ENCODE measurements at places on chromosomes 6 and 20. TPM values are rescaled to one million over a fixed set of nuclear protein-coding genes. Genes with fewer than 3 reads are reported as not detected.

- no peak for DNase-seq
Observed at GRCh38 chr6:170110201-170111140, 180.4 kb downstream of the DLL1 start.

- DNase-seq = no peak
Observed at GRCh38 chr20:1964061-1964460, 29.8 kb downstream of the PDYN start.

- no peak for DNase-seq
Observed at GRCh38 chr20:23697947-23698346, 9.1 kb upstream of the CST4 start.

- no peak for DNase-seq
Observed at GRCh38 chr6:18022398-18023231, 35.2 kb upstream of the KIF13A start.

DNA sequence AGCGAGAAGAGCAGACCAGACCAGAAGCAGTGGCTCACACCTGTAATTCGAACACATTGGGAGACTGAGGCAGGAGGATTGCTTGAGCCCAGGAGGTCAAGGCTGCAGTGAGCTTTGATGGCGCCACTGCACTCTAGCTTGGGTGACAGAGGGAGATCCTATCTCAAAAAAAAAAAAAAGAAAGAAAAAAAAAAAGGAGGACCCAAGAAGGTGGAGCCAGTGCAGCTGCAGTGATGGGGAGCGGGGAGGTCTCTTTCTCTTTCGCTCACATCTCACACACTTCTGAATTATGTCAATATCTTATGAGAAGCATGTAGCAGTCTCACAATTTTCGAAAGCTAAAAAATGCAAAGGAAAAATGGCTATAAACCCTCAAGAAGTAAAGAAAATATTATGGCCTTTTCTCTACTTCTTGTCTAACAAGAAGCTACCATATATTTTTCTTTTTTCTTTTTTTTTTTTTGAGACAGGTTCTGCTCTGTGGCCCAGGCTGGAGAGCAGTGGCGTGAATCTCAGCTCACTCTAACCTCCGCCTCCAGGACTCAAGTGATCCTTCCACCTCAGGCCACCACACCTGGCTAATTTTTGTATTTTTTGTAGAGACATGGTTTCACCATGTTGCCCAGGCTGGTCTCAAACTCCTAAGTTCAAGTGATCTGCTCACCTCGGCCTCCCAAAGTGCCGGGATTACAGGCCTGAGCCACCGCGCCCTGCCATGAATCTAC, 3.8 kb upstream of the SPO11 start:
- no peak for DNase-seq

DNA sequence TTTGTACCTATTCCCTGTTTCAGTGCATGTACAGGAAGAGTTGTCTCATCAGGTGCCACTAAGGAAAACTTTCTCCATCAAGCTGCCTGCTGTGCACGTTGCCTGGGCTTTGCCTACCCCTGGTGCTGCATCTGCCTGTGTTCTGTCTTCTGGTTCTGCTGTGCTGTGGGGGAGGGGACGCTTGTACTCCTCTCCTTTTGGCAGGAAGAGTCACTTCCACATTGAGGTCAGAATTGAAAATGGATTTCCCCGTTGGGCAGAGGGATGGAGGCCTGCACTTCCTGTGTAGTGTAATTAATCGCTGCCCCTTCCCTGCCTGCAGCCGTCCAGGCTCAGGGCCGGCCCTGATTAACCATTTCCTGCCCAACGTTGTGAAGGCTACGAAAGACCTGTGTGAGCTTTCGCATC, 153.3 kb downstream of the SCML4 start:
- peak; percentile 76 for DNase-seq

GRCh38 chr6:40054602-40055001, 120.3 kb upstream of the MOCS1 start:
- DNase-seq = no peak

DNA sequence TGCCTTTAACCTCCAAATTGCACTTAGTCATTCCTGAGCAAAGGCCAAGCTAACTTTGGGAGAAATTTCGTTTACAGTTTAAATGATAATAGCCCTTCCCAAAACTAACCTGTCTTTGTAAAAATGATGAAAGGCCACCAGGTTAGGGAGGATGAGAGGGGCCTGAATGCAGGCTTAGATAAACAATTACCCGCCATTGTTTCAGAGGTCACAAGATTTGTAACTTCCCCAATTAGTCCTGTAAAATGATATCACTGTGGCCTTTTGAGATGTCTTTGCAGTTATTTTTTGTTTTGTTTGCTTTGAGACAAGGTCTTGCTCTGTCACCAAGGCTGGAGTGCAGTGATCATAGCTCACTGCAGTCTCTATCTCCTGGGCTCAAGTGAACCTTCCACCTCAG, 26.3 kb downstream of the GNL1 start:
- DNase-seq = no peak

DNA sequence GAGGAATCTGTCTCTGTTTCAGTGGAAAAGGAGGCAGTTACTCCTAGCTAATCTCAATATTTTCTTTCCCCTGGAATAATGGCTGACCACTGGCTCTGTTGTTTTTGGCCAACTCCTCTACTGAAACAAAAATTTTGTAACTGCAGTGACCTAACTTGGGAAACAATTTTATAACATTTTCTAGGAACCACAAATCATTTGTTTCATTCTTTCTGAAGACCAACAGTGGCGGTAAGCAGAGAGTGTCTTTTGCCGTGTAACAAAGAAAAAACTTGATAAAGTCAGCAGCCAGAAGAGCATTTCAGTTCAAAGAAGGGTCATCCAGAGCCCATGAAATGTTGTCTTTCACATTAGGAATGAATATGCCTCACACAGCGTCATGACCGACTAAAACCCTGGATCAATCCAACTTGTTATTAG, 11.8 kb upstream of the BFSP1 start:
- no peak for DNase-seq

GRCh38 chr6:113208726-113209125, 648.4 kb upstream of the MARCKS start:
- DNase-seq = no peak

GRCh38 chr6:12637960-12638641, 78.5 kb upstream of the PHACTR1 start:
- peak; percentile 3 for DNase-seq

DNA sequence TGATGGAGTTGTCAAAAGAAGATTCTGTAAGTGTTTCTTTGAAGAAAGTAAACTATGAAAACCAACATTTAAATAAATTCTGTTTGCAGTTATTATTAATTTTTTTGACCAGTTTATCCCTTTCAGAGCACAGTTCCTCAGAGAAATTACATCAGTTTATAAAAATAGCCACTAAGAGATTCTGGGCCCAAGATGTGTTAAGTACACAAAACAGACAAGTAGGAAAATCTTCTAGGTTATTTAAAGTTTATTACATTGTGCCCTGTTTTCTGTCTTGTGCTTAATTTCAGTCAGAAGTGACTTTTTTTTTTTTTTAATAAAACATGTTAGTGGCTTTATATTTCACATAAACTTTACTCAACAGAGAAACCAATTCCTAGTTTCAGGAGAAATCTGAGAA, 72.3 kb downstream of the ECT2L start:
- no peak for DNase-seq

- no peak for DNase-seq
Observed at GRCh38 chr20:35611482-35611881, 4.1 kb upstream of the SPAG4 start.

- no peak for DNase-seq
Observed at GRCh38 chr20:63123331-63123741, 92.6 kb downstream of the YTHDF1 start.

DNA sequence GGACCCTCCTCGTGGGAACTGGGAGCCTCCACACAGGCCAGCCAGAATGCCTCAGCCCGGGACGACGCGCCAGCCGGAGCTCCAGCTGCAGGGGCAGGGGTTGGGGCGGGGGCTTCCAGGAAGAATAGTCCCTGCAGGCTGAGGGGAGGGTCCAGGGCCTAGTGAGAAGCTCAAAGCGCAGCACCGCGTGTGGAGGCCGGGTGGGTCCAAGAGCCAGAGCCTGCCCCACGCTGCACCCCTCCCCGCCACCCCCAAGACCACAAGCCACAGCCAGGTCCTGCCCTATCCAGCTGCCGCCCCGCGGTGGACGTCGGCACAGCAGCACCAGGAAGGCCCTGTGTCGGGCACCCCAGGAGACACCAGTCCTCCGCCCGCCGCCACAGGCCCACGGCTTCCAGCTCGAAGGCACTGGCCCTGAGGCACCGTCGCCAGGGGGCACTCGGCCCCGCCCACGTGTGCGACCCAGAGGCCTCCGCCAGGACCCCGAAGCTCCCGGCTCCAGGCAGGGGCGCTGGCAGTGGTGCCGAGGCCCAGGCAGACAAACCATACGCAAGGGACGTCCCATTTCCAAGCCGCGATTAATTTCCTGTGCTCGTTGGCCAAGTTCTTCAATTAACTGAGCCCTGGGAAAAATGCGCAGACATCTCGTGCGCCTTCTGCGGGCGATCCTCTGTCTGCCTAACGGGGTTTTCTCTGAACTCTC, 19.5 kb downstream of the KCNQ2 start:
- DNase-seq = no peak

DNA sequence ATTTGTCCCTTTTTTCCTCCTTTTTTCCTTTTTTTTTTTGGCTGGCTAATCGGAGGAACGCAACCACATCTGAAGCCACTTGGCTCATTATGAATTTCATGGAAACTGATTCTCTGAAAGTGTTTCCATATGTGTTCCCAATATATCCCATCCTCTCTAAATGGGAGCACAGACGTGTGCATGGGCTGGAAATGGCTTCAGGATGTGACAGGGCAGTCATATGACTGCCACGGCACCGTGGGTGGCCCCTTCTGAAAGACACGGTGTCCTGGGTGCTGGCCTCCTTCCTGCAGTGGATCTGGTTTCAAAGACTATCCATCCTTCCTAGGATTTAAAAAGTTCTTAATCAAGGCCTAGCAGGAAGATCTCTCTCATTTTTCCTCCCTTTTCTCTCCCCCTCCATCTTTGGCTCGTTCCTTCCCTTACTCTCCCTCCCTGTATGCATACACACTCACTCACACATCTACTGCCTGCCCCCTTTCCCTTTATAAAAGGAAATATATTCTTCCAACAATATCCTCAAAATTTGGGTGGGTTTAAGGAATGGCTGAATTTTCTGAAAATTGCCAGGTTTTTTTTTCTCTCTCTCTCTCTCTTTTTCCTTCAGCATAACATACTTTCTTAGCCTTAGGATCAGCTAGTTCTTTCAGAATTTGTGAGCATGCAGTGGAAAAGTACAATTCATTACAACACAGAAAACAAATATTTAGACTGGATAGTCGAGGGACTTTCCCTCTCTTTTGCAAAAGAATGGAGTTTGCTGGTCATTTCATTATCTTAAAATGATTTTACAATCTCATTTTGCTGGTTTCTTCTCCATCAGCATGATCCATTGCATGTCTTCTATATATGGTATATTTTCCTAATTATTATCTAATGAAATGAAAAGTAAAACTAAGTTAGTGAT, 161.2 kb upstream of the SUPT3H start:
- no peak for DNase-seq

GRCh38 chr6:116059713-116060571, 749 bp downstream of the FRK start:
- DNase-seq = no peak

DNA sequence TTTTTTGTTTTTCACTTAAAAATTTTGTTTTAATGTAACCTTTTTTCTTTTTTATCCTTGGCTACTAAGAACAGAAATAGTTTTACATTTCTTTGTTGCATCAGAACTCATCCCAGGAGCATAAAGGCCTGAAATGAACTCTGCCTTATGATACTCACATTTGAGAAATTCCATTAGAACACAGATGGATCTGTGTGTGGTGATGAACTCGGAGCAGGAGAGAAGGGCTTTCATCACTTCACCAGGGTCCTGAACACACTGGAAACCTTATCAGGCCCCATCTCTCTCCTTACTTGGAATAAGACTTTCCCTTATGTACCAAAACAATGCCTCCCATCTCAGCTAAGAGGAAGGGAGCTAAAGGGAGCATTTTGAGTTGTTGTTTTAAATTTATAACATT, 139.4 kb downstream of the PHF3 start:
- DNase-seq = no peak

DNA sequence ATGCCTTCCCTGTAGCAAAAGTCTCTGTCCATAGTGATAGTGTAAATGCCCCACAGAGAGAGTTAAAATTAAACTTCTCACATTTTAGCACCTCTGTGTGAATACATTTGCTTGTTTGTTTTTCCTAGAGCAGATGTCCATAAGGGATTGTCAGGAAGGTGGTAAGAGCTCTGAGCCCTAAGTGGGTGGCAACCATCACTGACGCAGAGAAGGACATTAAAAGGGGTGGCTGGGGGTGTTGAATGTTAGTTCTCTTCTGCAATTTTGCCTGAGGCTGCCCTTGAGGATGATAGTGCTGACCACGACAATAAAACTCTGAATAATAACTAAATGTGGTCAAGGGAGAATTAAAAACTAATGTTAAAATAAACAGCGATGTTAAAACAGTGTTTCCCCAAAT, 174.3 kb upstream of the ID4 start:
- DNase-seq = no peak

- peak; percentile 7 for DNase-seq
Observed at GRCh38 chr6:25279748-25280343, 672 bp downstream of the CARMIL1 start.

- DNase-seq = no peak
Observed at GRCh38 chr20:64068386-64069208, 5.6 kb downstream of the TCEA2 start.

- DNase-seq = no peak
Observed at GRCh38 chr6:44642349-44642748, 254.8 kb downstream of the CDC5L start.

- no peak for DNase-seq
Observed at GRCh38 chr6:133393891-133394290, 152.7 kb downstream of the EYA4 start.

DNA sequence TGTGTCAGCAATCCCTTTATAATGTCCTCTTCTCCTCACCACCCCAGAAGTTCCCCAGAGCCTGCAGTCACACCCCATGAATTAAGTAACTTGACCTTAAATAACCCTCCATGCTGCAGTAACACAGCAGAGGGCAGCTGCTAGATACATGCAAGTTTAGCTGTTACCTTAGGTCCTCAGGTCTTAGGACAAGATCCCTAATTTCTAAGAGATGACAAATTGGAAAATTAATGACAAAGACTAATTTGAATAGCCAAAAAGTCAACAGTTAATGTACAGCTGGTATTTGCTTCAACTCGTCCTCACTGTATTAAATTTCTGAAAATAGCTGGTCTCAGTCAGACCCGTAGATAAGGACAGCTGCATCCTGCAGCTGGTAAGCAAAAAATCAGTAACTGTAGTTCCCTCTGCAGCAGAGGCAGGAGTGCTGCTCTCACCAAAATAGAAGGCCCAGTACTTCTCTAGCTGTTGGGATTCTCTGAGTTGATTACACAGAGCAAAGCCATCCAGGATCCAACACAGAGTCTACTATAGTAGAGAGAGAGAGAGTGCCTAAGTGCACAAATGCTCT, 62.4 kb downstream of the TNFRSF21 start:
- peak; percentile 14 for DNase-seq

GRCh38 chr6:12275107-12275506, 15.1 kb upstream of the EDN1 start:
- DNase-seq = no peak

POM121L2 gene
- not detected for polyA plus RNA-seq

IL17A gene
- polyA plus RNA-seq = not detected

HLA-DPB1 gene
- 2,274 TPM for polyA plus RNA-seq

TMC2 gene
- not detected for polyA plus RNA-seq

QRSL1 gene
- polyA plus RNA-seq = 93.5 TPM

NKAPL gene
- polyA plus RNA-seq = 0.61 TPM

OPRL1 gene
- polyA plus RNA-seq = 2.7 TPM

CST4 gene
- not detected for polyA plus RNA-seq

DOK5 gene
- not detected for polyA plus RNA-seq

WFDC10B gene
- not detected for polyA plus RNA-seq

JPH2 gene
- polyA plus RNA-seq = not detected

ENPP1 gene
- 0.75 TPM for polyA plus RNA-seq

MROH8 gene
- polyA plus RNA-seq = 3.9 TPM

PPP1R3G gene
- polyA plus RNA-seq = not detected

ENPP3 gene
- not detected for polyA plus RNA-seq

TTK gene
- not detected for polyA plus RNA-seq

Data from naive B cell (primary cell).